ENCODE measurements at places on chromosomes 6 and 20.

- no peak for DNase-seq
These were observed 686.2 kb upstream of the SLC35B3 start for GRCh38 chr6:9121549-9121948.

DNA sequence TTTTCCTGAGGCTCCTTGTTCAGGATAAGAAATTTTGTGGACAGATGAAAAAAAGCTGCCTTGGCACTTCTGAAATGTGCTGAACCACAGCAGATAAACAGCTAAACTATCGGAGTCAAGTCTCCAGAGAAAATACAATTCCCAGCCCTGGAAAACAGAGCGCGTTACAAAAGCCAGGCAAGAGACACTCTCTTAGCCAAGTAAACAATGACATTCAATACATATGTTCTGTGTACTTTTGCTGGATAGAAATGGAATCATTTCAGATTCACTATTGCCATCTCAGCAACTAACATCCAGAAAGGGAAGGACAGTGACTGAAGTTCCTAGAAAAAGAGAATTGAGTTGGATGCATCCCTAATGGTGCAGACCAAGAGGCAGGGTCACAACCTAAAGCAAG is 196.8 kb upstream of the NRSN1 start:
- DNase-seq = no peak

DNA sequence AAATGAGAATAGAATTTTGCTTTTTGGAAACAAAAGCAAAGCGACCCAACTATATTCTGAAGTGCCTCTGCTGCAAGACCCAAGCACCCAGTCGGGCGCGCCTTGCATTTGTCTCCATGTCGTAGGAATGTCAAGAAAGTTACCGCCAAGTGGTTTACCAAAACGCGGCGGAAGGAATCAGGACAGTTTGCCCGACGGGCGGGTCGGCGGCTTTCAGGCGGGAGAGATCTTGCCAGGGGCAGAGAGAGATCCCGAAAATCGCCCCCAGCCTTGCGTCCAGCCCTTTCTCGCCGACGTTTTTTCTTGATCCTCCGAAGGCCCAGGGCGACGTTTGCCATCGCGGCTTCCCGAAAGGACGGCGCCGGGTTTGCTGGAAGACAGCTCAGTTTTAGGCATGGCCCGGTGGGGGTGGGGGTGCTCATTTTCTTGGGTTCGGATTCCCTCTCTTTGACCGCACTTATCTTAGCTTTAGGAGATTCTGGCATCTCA is 4.0 kb upstream of the LIN28B start:
- no peak for DNase-seq

GRCh38 chr20:53387983-53388675 is 205.5 kb downstream of the ZNF217 start:
- DNase-seq = no peak

DNA sequence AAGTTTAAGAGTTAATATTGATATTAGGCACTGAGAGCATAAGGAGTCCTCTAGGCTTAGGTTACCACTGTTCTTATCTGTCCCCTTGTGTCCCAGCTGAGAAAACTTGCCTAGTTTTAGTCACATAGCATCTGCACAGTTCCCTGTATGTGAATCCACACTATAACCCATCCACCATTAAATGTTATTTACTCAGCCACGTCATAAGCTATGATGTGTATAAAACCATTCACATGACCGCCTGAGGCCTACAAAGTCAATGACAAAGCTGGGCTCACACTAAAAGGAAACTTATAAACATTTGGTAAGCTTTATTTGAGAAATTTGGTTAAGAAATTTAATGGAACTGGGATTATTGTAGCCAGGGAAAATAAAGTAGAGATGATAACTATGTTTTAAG is 59.2 kb upstream of the TFAP2D start:
- DNase-seq = no peak

DNA sequence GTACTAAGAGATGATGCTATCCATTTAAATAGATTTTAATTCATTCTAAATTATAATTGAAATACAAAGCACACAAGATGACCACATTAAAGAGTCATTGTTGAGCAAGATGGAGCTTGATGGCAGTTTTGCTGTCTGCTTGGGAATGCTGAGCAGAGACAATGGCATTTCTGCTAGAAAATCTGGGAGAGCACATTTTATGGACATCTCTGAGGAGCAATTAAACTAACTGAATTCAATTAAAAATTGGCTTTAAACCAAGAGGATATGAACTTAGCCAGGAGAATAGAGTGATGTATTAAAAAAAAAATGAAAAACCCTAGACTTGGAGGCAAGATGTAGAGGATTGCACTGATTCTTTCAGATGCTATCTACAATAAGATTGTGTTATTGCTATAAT is 19.1 kb upstream of the ADGRB3 start:
- DNase-seq = no peak

GRCh38 chr20:63264519-63264918 is 8.1 kb upstream of the ARFGAP1 start:
- no peak for DNase-seq

- DNase-seq = no peak
These were observed 160.0 kb downstream of the PKHD1 start for GRCh38 chr6:51927450-51927849.

DNA sequence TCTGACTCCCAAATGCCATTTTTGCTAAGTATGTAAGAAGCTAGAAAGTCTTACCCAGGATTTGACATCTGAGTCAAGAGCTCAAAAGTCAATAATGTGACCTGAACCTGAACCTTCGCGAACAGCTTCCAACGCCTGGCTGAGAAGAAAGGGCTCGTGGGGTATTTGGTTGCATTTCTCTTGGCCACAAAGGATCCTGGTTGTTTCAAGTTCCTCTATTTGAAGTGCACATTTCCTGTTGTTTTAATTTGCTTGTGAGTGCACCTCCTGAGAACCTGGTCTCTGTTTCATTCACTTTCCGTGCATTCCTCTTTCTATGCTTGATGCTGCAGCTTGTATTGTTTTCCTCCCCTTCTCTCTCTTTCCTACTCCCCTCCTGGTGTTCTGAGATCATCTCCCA is 212.5 kb downstream of the FOXA2 start:
- no peak for DNase-seq

- DNase-seq = no peak
These were observed 143.0 kb upstream of the SLC22A16 start for GRCh38 chr6:110619275-110619908.

- no peak for DNase-seq
These were observed 727 bp downstream of the EDEM2 start for GRCh38 chr20:35146299-35146919.

DNA sequence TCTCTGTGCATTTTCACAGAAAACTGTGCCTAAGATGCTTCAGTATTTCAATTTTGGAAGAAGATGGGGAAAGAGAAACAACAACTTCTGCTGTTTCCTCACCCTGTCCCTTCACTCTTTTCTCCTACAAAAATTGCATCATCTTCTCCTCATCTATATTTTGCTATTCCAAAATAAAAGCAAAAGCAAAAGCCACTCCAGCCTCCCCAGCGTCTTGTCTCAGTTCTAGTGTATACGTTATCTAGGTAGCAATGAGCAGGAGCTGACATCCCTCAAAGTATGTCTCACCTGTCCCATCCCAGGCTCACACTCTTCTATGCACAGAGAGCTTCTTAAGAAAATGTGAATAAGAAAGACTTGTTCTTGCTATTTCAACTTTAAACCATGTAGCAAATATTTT is 163.8 kb upstream of the TAB2 start:
- no peak for DNase-seq

DNA sequence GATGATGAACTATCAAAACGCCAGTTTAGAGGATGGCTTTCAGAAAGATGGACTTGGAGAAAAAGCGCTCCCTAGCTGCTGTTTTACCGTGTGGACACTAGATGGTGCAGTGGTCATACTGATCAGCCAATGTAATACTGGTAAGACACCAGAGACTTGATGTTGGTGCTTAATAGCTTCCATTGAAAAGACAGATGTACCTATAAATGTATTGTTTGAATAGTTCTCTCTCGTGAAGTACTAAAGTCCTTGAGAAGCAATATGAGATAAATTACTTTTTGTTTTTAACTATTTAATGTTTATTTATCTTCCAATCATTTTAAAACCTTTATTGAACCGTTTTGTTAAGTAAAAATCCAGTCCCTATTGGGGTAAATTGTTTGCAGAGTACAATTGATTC is 63.9 kb upstream of the FUCA2 start:
- no peak for DNase-seq
